ENCODE measurements at places on chromosomes 1 and 21.
A peak's percentile ranks its signal among the peaks of the same experiment; 100 is the strongest.

- H3K27ac ChIP-seq, result peak overlapping the region; percentile 46
These were observed 82.8 kb upstream of the SLC44A3 start for GRCh38 chr1:94737124-94737998.

- H3K27me3 ChIP-seq, result no peaks in the 10 kb centered on the region
- H3K36me3 ChIP-seq, result peaks cover 27% of the 10 kb centered on the region
- H3K27ac ChIP-seq, result peak overlapping the region; percentile 82
- peaks cover 42% of the 10 kb centered on the region for H3K4me1 ChIP-seq
These were observed 18.5 kb downstream of the ETS2 start for GRCh38 chr21:38824124-38824822.

- H3K4me3 ChIP-seq, result no peak overlapping the region
- no peaks in the 10 kb centered on the region for H3K27me3 ChIP-seq
- DNase-seq, result no peak
- H3K27ac ChIP-seq, result no peak overlapping the region
These were observed 51.0 kb downstream of the SCP2 start for GRCh38 chr1:52978045-52978444.

GRCh38 chr1:59220356-59220755, 76.5 kb upstream of the FGGY start:
- peaks cover 29% of the 10 kb centered on the region for H3K4me1 ChIP-seq
- no peak overlapping the region for H3K4me3 ChIP-seq
